ENCODE measurements at places on chromosomes 7 and 10. TPM values are rescaled to one million over a fixed set of nuclear protein-coding genes. Genes with fewer than 3 reads are reported as not detected.

Gene SLC13A1
- polyA plus RNA-seq = not detected

Gene PPP1R9A
- 30.8 TPM for polyA plus RNA-seq

Gene HOXA2
- not detected for polyA plus RNA-seq

Gene ITPRIP
- 0.74 TPM for polyA plus RNA-seq

Gene DPYSL4
- 2.8 TPM for polyA plus RNA-seq

Gene OR9A2
- polyA plus RNA-seq = not detected

Gene MINDY4
- polyA plus RNA-seq = 2.2 TPM

Gene SPDYE5
- polyA plus RNA-seq = 0.25 TPM

Gene ZNF467
- not detected for polyA plus RNA-seq

Gene BPGM
- 85.3 TPM for polyA plus RNA-seq
